ENCODE measurements at places on chromosomes 1 and 21. TPM values are rescaled to one million over a fixed set of nuclear protein-coding genes. Genes with fewer than 3 reads are reported as not detected.
A peak's percentile ranks its signal among the peaks of the same experiment; 100 is the strongest.

GRCh38 chr1:53046930-53047329 is 15.1 kb upstream of the PODN start:
- no peak for DNase-seq

GRCh38 chr1:235329139-235329902 is 951 bp downstream of the GGPS1 start:
- DNase-seq: peak; percentile 43

DNA sequence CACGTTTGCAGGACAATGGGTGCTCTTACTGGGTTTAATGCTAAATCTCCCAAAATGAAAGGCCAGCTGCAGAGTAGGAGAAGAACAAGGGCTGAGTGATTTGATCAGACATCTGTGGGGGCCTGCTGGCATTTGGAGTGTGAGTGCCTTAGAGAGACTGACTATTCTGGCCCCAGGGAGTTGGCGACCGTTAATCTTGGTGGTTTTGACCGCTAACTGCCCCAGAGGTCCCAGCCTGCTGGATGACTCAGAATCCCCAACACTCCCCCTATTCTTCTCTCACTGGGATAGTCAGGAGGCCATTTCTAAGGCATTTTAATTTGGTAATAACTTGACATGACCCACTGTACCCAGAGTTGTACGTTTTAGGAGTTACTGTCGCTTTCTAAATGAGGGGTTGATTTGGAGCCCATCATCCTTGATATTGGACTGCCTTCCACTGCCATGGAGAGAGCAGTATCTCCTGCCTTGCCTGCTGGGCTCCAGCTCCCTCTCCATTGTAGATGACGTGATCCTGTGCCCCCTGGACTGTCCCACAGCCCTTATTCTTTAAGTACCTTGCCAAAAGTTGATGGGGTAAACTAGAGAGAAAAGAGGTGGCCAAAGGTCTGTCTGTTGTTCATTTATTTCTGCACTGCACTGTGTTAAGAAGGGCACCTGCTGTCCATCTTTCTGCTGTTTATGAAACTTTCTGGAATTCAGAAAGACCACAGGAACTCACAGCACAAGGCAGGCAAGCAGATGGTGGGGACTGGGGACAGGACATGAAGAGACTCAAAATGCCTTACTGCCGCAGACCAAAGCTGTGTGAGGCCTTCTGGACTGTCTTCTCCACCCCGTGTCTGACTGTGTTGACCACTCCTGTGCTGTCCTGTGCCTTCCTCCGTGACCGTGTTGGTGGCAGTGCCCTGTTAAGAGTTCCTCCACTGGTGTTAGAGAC is 98.2 kb upstream of the ARTN start:
- DNase-seq: no peak

GRCh38 chr1:201791051-201791778 is 37.7 kb upstream of the IPO9 start:
- no peak for DNase-seq

DNA sequence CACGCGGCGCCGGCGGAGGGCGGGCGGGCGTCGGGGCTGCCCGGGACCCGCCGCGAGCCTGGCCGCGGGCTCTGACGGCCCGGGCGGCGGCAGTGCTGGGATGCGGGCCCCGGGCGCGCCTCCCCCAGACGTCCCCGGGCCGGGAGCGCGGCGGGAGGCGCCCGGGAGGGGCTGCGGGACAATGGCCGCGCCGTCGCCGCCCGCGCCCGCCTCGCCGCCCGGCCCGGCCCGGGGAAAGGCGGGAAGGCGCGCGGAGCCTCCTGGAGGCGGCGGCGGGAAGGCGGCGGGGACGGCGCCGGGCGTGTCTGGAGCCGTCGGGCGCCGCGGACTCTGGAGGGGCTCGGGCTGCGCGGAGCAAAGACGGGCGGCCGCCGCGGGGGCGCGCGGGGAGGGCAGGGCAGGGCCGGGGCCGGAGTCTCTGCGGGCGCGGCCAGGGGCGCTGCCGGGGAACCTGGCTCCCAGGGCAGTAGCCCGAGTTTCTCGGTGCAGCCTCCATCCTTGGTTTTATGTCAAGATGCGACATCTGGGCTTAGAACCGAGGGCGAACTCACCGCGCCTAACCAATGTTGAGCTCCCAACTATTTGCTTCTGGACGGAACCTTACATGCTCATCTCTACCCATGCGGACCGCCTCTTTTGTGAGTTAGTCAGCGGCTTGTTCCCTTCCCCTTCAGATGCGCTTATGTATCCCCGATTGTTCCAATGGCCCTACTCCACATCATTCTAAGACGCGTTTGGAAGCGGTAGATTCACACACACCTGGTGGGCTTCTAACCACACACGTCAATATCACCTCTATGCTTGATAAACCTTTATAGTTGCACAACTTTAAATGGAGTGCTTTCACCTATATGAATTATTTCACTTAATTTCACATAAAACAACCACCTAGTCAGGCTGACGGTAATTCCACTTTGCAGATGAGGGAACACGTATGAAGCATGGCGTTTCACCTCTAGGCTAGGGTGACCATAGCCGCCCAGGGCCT is 651 bp downstream of the ZBTB8A start:
- no peak for DNase-seq

- no peak for DNase-seq
Observed at GRCh38 chr1:162329826-162330225, 46.8 kb downstream of the SPATA46 start.

The LMOD1 gene
- total RNA-seq: not detected

The C1orf122 gene
- total RNA-seq: 13.0 TPM
